T-cell (primary cell): ENCODE measurements at places on chromosomes 4 and X.

DNA sequence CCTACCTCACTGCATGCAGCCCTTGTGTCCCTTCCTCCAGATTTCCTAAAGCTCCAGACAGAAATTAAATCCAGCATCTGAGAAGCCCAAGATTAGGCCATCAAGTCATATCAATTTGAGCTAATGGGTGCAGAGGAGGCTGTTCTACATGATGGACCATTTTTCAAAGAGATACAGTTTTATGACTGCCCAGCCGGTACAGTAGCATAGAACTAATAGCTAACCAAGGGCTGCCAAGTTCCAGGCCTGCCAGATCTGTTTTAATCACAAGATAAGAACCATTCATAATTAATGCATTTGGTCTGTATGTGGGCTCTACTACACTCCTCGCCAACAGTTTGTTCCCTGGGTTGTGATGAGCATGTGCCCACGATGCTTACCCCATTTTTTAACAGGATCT lies 73.9 kb upstream of the PLAC1 start:
- no peak for DNase-seq

DNA sequence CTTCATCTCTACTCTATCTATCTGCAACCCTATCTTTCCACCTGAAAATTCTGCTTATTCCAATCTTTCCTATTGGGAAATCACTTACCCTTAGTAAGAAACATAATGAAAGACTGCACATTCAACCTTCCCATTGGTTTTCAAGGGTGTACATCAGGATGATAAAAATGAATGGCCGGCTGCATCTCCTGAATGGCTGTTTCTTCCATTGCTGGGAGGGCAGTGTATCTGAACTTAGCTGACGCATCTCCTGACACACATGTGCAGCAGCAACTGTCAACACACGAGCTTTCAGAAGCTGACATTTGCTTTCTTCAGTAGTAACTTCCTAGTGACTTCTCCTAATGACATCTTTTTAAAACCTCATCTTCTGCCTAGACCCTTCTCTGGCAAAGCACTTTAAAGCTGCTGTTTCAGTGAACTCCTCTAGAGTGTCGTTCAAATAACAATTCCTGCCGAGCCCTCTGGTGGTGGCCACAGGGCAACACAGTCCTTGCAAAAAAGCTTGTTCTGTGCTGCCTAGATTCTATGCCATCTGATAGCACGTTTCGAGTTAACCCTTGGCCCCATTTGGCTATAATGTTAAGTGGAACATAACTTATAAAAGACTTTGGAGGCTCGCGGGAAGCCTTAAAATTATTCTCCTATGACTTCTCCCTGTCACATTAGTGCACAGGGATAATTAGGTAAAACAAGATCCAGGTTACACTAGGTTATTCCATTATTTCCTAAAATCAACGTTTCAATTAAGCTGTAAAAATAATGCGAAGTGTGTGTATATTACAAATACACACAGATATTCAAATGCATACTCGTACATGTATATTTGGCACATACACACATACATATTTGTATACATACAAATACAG lies 2340.7 kb downstream of the PCDH7 start:
- DNase-seq, result no peak

- no peak for DNase-seq
Observed at GRCh38 chr4:38489924-38490639, 173.9 kb upstream of the KLF3 start.

- no peak for DNase-seq
Observed at GRCh38 chr4:145719752-145720624, 40.0 kb downstream of the C4orf51 start.

GRCh38 chrX:53544936-53545335 lies 110.8 kb upstream of the HSD17B10 start:
- DNase-seq, result no peak
